Stimulated activated CD8-positive, alpha-beta memory T cell treated with anti-CD3 and anti-CD28 coated beads, Interleukin-7, amount 100 ng/mL, for 4 hours (primary cell): ENCODE measurements at places on chromosomes 7 and 10.

DNA sequence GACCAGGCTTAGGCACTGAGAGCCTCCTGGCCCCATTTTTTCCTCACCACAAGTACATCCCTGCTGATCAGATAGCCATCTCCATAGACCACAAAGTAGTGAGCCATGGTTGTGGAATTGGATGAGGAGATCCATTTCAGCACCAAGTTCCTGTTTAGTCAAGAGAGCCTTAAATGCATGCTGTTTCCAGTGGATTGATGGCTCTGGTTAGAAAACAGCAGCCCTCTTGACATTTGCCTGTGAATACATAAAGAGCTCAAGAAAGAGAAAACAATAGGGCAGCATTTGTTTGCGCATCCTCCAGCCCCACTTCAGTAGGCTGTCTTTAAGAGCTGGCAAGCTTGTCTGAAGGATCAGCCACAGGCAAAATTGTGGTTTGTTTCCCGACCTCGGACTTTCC, 251.2 kb downstream of the POU6F2 start:
- no peak for DNase-seq

DNA sequence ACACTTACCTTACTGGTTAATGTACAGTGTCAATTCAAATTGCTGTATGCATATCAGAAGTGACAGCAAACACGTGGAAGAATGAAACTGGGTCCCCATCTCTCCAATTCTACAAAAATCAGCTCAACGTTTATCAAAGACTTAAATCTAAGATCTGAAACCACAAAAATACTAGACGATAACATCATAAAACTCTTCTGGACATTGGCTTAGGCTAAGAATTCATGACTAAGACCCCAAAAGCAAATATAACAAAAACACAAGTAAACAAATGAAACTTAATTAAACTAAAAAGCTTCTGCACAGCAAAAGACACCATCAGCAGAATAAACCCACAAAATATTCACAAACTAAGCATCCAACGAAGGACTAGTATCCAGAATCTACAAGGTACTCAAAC, 35.9 kb upstream of the PFKP start:
- no peak for DNase-seq

- no peak for DNase-seq
Measured at GRCh38 chr7:24945899-24946298, 34.1 kb downstream of the OSBPL3 start.

DNA sequence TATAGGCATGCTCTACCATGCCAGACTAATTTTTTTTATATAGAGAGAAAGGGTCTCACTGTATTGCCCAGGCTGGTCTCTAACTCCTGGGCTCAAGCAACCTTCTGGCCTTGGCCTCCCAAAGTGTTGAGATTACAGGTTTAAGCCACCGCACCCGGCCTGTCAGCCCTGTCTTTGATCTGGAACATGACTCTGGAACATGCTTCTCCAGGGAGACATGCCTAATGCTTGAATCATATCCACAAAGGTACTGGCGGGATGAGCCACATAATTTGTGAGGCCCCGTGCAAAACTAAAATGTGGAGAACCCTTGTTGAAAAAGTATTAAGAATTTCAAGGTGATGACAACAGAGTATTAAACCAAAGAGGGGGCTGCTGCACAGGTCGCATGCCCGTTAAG, 282.8 kb downstream of the ARHGAP12 start:
- no peak for DNase-seq

GRCh38 chr7:78435355-78435754, 636.8 kb downstream of the PHTF2 start:
- DNase-seq = no peak

DNA sequence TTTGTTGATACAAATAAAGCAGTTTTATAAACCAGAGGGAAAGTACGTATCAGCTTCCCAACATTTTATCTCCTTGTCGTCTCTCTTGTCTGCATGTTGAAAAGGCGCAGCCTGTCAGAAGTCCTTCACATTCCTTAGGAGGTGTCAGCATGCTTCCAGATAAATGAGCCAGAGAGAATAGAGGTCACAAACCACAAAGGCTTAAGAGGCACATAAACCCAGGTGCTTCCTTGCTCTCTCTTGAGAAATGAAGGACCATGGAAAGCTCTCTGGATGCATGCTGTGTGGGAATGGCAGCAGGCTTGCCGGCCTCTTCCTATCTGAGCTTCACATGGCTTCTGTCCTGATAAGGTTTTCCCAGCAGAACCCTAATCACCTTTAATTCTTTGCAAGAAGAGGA, 448.5 kb downstream of the XPNPEP1 start:
- no peak for DNase-seq

DNA sequence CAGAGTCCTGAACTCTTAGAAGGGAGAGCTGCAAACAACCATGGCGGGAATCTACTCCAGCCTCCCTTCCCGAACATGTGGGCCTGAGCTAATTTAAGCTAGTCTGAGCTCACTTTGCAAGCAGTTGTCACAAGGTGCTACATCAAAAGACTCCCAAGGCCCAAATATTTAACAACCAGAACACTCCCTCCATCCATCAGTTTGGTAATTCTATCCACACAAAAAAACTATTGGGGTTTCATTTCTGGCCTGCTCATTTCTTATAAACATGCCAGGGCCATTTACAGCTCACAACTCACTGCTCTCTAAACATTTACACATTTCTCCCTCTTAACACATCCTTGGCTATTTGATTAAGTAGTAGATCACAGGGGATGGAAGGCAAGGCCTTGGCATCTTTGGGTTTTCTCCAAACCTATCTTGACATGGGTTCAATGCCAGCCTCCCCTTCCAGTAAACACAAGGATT, 263.4 kb downstream of the KCNMA1 start:
- DNase-seq = no peak

DNA sequence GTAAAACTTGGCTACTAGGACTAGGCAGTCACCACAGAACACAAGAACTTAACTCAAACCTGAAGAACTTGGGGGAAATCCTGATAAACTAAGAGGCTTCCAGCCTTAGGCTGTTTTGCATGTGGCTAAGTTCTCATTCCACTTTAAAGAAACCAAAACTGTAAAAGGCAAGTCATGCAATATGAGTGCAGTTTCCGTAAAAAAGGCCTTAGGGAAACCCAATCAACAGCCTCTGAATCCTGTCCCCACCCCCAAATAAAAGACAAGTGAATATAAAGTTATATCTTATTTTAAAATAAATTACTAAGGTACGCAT, 95.1 kb downstream of the USP6NL start:
- DNase-seq = no peak

DNA sequence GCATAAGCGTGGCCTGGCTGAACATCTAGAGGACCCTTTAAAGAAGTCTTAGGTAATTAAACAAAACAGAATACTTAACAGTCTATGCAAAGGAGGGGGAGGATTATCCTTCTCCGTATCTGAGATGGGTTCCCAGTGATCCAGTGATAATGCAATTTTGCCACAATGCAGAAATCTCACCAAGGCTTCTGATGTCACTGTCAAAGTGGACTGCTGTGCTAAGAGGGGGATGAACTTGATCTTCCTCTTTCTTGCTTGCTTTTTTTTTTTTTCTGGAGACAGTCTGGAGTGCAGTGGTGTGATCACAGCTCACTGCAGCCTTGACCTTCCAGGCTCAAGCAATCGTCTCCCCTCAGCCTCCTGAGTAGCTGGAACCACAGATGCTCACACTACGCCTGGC, 30.8 kb downstream of the GATA3 start:
- no peak for DNase-seq

DNA sequence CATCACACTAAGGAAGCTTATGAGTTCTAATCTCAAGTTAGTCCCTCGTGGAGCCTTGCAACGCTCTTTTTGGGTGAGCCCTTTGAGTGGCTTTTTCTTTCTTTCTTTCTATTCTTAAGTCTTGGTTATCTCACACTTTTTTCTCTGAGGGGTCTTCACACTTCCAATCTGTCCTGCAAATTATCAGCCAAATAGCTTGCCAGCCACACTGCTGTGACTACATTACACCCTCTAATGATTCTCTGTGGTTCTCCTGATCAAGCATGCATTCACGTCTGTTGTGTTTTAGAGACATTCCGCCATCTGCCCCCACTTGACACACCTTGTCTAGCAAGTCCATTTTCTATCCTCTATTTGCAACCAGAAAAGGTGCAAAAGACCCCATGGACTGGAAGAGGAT, 340.2 kb downstream of the THSD7A start:
- DNase-seq = no peak

- no peak for DNase-seq
Measured at GRCh38 chr7:69868921-69869320, 270.6 kb downstream of the AUTS2 start.

DNA sequence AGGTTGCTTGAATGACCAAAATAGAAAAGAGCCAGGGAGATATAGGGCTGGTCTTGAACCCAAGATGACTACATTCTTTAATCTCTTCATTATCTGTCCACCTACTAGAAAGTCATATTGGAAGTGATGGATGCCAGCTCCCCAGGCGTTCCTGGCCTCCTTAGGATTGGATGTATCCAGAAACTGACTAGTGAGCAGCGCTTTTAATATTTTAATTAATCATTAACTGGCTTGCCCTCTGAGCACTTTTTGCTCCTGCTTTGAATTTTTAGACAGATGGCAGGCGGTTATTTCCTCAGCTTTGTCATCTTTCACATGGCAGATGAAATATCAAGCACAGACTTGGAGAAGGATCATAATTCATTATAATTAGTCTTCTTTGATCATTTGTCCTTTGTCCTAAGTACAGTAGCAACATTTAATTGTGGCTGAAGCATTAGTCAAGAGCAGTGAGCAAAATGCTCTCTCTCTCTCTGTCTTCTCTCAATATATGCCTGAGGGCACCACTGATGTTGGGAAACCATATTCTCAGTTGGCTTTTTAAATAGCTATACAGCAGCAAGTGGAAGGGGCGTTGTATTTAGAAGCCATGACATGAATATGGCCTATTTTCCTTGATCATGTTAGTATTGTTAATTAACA, 588.0 kb downstream of the NRG3 start:
- no peak for DNase-seq

GRCh38 chr7:138460176-138460648, at the start of gene TRIM24:
Gene TRIM24 (plus strand): TSS chr7:138460259. CDS start chr7:138460549, 290 bp downstream.
- DNase-seq = no peak

GRCh38 chr7:4189131-4189570, 492.9 kb upstream of the FOXK1 start:
- no peak for DNase-seq
